Suppressor macrophage treated with lipopolysaccharide for 1 hour (primary cell): ENCODE measurements at places on chromosomes 6 and 20.

GRCh38 chr20:32007787-32008616 is 2.2 kb upstream of the CCM2L start:
- no peak for DNase-seq

DNA sequence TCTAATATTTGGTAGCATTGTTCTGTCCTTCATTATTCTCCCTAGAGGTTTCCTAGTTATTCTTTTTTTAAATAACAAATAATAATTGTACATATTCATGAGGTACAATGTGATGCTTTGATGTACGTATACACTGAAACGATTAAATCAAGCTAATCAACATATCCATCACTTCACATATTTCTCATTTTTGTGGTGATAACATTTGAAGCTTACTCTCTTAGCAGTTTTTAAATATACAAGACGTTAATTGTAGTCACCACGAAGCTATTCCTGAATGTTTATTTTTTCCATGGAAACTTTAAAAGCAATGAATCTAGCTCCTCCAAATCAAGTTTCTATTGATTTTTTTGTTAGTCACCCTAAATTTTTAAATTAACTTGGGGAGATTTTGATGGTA is 116.5 kb upstream of the PRND start:
- DNase-seq: no peak

GRCh38 chr6:22392711-22393110 is 95.9 kb upstream of the PRL start:
- no peak for DNase-seq

DNA sequence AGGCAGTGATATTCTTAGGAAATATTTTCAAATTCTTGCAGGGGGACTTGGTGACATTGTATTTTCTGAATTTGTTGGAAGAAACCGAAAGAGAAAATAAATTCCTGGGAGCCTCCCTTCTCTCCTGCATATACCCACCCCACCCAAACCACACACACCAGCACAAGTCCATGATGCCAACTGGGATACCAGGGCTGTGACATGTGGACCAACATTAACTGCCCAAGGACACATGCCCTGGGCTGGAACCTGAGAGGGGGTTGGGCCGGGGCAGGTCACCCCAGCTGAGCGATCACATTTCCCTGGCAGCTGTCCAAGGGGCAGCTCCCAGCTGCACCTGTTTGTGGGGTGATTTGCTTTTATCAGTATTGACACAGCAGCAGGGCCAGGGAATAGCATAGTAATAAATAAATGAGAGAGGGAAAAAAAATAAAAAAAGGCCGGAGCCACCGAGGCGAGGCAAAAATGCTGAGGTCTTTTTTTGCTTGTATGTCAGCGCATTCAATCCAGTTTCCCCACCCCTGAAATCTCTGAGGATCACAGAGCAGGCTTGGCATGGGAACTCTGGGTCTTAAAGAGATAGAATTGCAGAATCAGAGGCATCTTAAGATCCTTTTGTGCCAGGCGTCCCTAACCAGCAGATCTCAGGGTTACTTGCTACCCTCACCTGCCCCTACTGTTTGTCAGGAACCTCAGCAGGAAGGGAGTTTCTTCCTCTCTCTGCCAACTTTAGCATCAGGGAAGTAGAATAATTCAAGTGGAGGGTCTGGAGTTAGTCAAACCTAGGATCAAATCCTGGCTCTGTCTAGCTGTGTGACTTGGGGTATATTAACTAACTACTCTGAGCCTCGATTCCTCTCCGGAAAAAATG is 66.5 kb upstream of the PIM1 start:
- DNase-seq: peak; percentile 53

DNA sequence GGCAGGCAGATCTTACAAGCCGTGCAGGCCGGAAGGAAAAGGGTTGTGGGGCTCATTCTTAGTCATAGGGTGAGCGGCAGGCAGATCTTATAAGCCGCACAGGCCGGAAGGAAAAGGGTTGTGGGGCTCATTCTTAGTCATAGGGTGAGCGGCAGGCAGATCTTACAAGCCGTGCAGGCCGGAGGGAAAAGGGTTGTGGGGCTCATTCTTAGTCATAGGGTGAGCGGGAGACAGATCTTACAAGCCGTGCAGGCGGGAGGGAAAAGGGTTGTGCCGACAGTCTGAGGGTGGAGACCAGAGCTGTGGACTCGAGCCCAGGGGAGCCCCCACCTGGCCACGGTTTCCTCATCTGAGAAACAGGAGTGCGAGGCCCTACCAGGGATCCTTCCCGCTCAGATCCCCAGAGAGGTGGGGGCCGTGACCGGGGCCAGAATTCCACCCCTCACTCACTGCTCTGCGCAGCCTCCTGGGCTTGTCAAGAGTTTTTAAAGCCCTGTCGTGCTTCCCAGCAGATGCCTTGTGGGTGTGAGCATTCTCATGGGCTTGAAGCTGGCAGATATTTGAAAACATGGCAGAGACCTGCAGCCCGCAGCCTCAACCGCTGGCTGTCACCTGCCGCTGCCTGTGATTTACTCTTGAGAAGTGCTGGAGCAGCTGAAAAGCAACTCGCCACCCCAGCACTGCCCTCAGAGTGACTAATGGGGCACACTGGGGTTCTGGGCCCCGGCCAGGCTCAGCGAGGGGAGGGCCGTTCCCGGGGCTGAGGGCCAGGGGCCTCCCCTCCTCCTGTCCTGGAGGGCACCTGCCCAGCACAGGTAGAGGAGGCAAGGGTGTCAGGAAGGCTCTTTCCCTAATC is 31.9 kb downstream of the NTSR1 start:
- DNase-seq: peak; percentile 98
